ENCODE measurements at places on chromosomes 2 and 18.

DNA sequence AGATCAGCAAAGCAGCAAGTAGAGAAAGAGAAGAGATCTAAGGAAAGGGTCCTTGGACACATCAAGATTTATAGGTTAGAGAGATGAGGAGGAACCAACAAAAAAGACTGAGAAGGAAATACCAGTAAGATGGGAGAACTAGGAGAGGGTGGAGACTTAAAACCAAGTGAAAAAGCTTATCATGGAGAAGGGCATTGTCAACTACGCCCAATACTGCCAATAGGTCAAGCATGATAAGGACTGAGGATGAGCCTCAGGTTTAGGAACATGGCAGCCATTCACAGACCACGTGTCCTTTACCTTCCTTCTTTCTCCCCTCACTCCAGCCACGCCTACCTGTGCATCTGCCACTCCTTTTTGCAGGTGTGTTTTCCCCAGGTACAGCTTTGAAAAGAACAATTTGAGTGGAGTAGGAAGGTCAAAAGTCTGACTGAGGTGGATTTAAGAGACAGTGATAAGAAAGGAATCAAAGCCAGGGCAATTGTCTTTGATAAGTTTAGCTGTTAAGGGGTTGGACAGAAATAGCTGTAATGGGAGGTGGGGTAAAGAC lies 238.7 kb downstream of the STK39 start:
- no peak for DNase-seq

DNA sequence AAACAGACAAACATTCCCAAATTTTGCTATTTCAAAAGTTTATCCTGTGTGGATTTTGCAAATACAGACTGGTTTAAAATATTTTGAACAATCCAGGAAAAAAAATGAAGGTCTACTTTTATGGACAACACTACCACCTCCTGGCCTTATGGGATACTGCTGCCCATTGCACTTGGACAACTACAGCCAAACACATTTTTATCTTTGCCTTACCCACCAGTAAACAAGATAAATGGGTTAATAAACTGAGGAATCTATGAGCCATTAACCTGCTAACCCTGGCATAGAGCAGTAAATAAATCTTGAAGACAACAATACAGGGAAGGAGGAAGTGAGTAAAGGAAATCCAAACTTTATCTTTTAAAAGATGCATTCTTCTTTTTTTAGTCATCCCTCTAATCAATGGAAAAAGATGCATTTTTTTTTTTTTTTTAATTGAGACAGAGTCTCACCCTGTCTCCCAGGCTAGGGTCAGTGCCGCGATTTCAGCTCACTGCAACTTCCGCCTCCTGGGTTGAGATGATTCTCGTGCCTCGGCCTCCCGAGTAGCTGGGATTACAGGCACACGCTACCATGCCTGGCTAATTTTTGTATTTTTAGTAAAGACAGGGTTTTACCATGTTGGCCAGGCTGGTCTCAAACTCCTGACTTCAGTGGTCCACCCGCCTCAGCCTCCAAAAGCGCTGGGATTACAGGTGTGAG lies 2.1 kb upstream of the SPIRE1 start:
- DNase-seq, result no peak

DNA sequence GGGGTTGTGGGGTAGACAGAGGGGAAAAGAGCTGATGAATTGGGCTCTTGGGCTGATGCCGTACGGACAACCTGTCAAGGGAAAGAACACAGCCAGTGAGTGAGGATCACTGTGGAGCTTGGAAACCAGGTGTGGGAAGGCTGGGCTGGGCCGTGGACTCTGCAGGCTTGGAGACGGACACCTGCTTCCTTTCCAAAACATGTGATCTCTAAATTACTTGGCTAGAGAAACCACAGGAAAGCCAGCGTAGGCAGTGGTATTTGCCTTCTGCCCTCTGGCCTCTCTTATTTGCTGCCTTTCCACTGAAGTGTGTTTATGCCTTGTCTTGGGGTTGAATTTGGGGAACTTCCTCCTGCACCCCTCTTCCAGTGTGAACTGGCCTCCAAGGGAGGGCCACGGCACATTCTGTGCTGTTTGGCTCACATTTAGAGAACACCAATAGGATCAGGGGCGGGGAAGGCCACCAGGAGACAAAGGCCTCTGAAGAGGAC lies 267.7 kb downstream of the PRKCE start:
- no peak for DNase-seq

DNA sequence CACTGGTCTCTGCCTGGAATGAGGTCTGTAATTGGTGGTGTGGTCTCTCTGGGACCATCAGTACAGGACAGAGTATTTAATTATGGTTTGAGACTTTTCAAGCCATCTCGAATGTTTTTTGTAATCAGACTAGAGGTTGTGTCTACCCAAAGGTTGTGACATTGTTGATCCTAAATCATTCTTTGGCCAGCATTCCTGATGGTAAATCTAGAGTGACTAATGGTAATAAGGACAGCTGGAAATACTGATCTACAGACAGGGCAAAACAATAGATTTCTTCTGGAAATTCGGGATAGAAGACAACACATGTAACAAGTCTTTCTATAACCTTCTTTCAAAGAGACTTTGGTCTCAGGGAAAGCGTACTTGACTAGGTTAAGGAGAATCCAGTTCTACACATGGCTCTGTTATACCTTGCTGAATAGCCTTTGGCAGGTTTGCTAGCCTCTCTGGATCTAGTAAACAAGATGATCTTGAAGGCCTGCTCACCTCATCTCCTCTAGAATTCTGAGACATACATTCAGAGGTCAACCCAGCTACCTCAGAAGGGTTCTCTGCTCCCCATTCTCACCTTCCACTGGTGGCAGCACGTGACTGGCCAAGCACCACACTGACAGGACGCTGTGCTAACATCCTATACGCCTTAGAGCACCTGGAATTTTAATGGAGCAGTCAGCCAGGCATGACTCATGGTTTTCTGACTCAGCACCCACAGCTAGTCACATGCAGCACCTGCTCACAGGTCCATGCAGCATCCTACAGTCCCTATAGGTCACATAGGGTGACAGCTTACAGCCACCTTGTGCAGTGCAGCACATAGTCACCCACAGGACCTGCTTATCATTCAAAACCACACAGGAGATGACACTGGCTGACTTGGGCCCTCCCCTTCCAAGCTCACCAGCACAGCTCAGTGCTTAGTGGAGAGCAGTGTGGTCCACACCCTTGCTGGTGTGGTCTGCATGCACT lies 12.2 kb downstream of the PLB1 start:
- peak; percentile 1 for DNase-seq

DNA sequence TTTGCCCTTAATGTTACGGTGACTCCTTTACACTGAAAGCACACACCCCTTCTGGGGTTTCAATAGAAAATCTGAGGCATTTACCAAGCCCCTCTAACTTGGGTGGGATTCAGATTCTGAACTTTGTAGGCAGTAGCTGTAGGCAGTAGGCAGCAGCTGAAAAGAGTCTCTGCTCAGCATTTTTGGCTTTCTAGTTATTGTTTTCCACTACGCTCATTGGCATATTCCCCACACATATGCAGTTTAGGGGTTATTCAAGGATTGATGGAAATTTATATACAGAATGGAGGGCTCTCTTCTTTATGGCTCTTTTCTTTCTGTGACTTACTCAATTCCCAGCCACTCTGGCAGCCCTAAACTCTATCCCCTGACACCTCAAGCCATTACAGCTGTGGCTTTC lies 232.7 kb upstream of the REV1 start:
- DNase-seq, result no peak

DNA sequence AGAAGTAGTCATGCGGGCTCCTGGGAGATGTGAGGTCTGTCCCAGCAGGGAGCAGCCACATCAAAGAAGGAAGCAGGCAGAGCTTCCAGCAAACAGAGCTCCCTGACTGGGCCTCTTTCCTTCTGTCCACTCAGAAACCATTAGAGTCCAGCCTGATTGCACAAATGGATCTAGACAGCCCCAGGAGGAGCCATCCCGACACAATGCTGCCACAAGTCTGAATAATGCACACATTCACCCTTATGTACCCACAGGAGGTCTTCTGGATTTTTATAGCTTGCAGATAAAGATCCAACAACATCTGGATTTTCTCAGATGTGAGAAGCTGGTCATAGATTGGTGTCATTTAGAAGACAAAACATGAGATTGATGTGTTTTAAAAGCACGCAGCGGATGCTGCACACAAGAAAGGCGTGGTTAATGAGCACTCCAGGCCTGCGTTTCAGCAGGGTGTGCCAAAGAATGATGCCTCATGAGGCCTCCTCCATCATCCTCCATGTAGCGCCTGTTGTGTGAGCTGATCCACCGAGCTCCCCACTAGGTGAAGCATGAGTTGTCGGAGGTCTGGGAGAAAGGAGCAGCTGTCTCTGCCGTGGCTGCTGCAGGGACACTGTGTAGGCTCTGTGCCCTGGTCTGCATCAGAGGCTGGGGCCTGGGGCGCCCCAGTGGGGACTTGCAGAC lies 60.6 kb downstream of the MTCL1 start:
- DNase-seq, result no peak

DNA sequence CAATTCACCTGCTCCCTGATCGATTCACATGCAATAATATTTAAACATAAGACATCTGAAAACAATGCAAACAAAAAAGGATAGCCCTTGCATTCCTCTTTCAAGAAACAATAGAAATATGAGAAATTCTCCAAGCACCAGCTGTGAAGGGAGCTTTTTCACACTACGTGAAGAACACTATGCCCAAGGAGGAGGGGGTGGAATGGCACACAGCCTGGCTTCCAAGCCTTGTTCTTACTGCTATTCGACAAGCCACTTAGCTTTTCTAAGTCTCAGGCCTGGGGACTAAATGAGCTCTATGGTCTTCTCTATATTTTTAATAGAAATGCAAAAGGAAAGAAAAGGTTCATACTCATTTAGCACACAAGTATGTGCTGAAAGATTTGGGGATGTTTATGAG lies 92.2 kb upstream of the CHRNA1 start:
- DNase-seq, result no peak

DNA sequence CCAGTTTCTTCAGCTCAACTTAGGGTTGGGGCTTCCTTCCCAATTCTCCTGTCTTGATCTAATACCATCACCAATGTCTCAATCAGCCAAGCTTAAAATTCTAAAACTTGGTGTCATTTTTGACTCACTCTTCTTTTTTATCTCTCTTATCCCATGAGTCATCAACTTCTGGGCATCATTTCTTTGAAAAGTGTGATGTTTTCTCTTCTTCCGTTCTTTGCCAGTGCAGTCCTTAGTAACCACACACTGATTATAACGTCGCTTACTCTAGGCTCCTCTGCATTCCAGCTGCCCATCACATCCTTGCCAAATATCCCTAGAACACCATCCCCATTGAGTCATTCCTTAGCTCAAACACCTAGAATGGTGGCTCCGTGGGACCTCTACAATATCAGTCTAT lies 27.4 kb upstream of the MRO start:
- DNase-seq, result no peak

GRCh38 chr18:74171910-74172606 lies 23.7 kb downstream of the TIMM21 start:
- DNase-seq, result no peak

GRCh38 chr2:96114546-96114902 lies 1.8 kb downstream of the ADRA2B start:
- DNase-seq, result no peak

DNA sequence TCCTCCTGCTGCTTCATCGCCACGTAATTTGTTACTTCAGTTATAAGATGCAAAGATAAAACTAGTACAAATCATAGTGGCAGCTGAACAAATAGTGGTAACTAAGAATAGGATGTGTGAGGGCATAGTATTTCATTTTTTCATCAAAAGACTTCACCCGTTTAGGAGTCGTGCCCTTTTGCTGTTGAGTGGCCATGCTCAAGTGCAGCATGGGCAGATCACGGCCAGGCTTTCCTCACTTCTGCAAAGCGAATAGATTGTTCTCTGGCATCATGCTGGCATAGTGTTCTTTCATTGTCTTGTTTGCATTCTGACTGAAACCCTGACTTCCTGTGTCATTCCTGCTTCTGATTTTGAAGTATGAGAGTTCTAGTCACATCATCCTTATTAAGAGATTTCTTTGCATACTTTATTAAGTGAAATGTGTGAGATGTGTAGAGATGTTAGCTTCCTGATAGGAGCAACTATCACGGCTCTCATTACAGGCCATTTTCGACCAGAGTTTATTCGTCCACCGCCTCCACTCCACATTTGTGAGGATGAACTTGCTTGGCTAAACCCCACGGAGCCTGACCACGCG lies 11.8 kb downstream of the CNOT11 start:
- DNase-seq, result no peak

GRCh38 chr2:105546628-105546974 lies 147.8 kb upstream of the FHL2 start:
- no peak for DNase-seq

- no peak for DNase-seq
Observed at GRCh38 chr18:22564036-22564435, 146.3 kb upstream of the CTAGE1 start.

- no peak for DNase-seq
Observed at GRCh38 chr2:117982376-117983033, 31.4 kb downstream of the CCDC93 start.

- DNase-seq, result no peak
Observed at GRCh38 chr2:62938126-62938525, 112.5 kb upstream of the OTX1 start.

DNA sequence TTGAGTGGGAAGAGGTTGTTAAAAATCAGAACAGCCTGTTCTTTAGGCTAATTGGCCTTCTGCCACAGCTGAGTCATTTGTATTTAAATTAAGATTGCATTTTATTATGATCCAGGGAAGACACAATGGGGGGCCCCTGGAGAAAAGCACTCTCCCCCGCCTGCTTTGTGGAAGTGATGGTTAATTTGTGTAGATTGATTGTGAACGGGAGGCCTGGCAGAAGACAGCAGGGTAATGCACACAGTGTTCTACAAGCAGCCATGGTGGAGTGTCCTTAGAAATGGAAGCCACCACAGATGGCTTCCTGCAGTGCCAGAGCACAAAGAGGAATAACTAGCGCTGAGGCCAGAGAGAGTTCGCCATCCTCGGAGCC lies 19.6 kb downstream of the RAMP1 start:
- DNase-seq, result no peak

- no peak for DNase-seq
Observed at GRCh38 chr18:24094561-24094960, 44.3 kb upstream of the CABYR start.

DNA sequence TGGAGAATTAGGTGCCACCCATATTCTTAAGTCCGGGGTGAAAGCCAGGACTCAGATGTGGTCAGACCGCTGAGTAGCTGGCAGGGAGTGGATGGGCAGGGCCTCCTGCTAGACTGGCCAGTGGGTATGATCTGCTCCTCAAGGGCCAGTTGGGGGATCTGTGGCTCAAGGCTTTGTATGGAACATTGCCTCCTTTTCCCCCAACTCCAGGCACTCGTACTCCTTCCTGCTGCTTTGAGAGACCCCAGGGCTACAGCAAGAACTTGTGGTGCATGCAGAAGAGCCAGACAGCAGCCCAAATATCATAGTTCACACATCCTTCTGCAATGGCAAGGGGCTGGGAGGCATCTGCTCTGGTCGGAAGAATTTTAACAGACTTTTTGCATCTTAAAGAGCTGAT lies 61.7 kb downstream of the PDCL3 start:
- no peak for DNase-seq

- no peak for DNase-seq
Observed at GRCh38 chr2:160568856-160569255, 75.2 kb upstream of the RBMS1 start.

Data from stimulated activated CD8-positive, alpha-beta memory T cell treated with anti-CD3 and anti-CD28 coated beads, Interleukin-7, amount 100 ng/mL, for 24 hours (primary cell).